ENCODE measurements at places on chromosomes 2 and 18. TPM values are rescaled to one million over a fixed set of nuclear protein-coding genes. Genes with fewer than 3 reads are reported as not detected.

Gene CFLAR
- 58.5 TPM for total RNA-seq

DNA sequence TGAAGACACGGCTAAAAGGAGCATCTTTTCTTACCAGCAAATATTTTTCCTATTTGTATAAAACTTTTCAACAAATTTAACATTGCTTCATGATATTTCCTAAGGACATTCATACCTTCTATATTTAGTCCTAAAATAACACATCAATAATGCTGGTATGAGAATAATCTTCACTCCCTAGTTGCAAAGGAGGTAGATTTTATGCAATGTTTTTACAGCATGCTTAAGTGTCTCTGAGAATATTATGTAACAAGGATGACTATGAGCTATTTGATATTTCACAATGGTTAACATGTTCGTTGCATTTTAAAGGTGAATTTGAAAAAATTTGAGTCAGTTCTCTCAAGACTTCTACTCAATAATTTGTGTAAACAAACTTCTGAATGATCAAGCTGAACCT is 506.7 kb downstream of the NUP35 start:
- H3K36me3 ChIP-seq: no peaks in the 10 kb centered on the region
- no peak overlapping the region for H3K27ac ChIP-seq
- no peak overlapping the region for H3K4me3 ChIP-seq

GRCh38 chr18:13918898-13919297 is 3.6 kb upstream of the MC2R start:
- no peak overlapping the region for H3K27ac ChIP-seq
- H3K36me3 ChIP-seq: no peaks in the 10 kb centered on the region
- H3K4me3 ChIP-seq: no peak overlapping the region
- no peak for DNase-seq
- H3K4me1 ChIP-seq: no peaks in the 10 kb centered on the region

- no peaks in the 10 kb centered on the region for H3K36me3 ChIP-seq
- H3K27ac ChIP-seq: no peak overlapping the region
- H3K4me1 ChIP-seq: peaks cover 41% of the 10 kb centered on the region
- no peak overlapping the region for H3K4me3 ChIP-seq
- no peaks in the 10 kb centered on the region for H3K27me3 ChIP-seq
- no peak for DNase-seq
Measured at GRCh38 chr2:8138923-8139667, 542.8 kb upstream of the ID2 start.

DNA sequence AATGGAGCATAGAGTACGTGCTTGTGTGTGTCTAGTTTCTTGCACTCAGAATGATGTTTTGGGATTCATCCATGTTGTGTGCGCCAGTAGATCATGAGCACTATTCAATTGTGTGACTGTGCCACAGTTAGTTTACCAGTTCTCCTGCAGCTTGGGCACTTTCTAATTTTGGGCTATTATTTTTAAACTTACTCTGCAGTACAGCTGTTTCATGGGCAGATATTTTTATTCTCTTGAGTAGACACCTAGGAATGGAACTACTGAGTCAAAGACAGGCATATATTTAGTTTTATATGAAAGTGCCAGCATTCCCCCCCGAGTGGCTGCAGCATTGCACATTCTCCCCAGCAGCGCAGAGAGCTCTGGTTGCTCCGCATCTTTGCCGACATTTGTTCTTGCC is 74.8 kb downstream of the IL1R2 start:
- H3K27me3 ChIP-seq: no peaks in the 10 kb centered on the region
- H3K27ac ChIP-seq: no peak overlapping the region
- H3K36me3 ChIP-seq: no peaks in the 10 kb centered on the region
- DNase-seq: no peak
- H3K4me3 ChIP-seq: no peak overlapping the region

GRCh38 chr2:1606046-1606400 is 138.3 kb downstream of the PXDN start:
- H3K4me3 ChIP-seq: no peak overlapping the region
- no peaks in the 10 kb centered on the region for H3K36me3 ChIP-seq
- peaks cover 10% of the 10 kb centered on the region for H3K4me1 ChIP-seq

Gene LOXHD1
- not detected for total RNA-seq

- H3K27me3 ChIP-seq: no peaks in the 10 kb centered on the region
- no peak for DNase-seq
- H3K27ac ChIP-seq: no peak overlapping the region
- no peak overlapping the region for H3K4me3 ChIP-seq
- peaks cover 5% of the 10 kb centered on the region for H3K4me1 ChIP-seq
Measured at GRCh38 chr18:45997700-45998151, 30.6 kb upstream of the EPG5 start.

Gene RAB10
- total RNA-seq: 143 TPM

Gene IL36A
- not detected for total RNA-seq

Gene SPDYA
- 1.3 TPM for total RNA-seq

Gene ACTG2
- total RNA-seq: 4.2 TPM

Gene RPRM
- 7.3 TPM for total RNA-seq

DNA sequence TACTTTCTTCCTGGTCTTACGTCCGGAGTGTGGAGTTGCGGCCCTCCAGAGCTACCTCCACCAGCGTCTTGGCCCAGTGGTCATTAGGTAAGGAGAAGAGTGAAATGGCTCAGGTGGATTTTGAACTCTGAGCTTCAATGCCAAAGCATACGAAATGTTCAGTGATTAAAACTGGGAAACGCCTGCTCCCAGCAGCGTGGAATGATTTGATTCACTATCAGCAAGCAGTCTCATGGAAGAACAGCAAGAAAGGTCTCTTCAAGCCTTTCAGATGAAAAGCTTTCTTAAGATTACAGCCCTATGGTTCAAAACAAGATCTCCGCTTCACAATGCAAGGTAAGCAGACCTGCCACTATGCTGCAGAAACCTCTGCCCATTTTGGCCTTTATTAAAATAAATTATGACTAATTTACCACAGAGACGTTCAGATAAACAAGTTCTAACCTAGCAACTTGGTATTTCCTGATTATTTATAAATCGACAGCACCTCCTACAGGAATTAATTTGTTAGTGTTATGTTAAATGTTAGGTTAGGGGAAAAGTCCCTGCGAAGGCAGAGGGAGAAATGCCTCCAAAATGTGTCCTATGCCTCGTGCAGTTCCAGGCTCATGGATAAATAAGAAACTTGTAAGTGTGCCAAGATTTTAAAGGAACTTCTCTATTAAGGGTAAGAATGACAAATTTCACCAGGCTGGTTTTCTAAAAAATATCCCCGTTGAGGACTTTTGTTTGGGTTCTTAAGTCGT is 10.1 kb downstream of the SP9 start:
- peaks cover 25% of the 10 kb centered on the region for H3K4me1 ChIP-seq
- peaks cover 63% of the 10 kb centered on the region for H3K27me3 ChIP-seq
- H3K27ac ChIP-seq: no peak overlapping the region

GRCh38 chr18:79548986-79549637 is 130.5 kb upstream of the CTDP1 start:
- no peak for DNase-seq
- no peaks in the 10 kb centered on the region for H3K36me3 ChIP-seq
- no peak overlapping the region for H3K27ac ChIP-seq
- no peaks in the 10 kb centered on the region for H3K27me3 ChIP-seq

- no peak overlapping the region for H3K27ac ChIP-seq
- no peak overlapping the region for H3K4me3 ChIP-seq
- no peak for DNase-seq
- H3K4me1 ChIP-seq: peaks cover 16% of the 10 kb centered on the region
- H3K27me3 ChIP-seq: peaks cover 13% of the 10 kb centered on the region
- no peaks in the 10 kb centered on the region for H3K36me3 ChIP-seq
Measured at GRCh38 chr18:24875286-24875685, 414.8 kb downstream of the HRH4 start.

DNA sequence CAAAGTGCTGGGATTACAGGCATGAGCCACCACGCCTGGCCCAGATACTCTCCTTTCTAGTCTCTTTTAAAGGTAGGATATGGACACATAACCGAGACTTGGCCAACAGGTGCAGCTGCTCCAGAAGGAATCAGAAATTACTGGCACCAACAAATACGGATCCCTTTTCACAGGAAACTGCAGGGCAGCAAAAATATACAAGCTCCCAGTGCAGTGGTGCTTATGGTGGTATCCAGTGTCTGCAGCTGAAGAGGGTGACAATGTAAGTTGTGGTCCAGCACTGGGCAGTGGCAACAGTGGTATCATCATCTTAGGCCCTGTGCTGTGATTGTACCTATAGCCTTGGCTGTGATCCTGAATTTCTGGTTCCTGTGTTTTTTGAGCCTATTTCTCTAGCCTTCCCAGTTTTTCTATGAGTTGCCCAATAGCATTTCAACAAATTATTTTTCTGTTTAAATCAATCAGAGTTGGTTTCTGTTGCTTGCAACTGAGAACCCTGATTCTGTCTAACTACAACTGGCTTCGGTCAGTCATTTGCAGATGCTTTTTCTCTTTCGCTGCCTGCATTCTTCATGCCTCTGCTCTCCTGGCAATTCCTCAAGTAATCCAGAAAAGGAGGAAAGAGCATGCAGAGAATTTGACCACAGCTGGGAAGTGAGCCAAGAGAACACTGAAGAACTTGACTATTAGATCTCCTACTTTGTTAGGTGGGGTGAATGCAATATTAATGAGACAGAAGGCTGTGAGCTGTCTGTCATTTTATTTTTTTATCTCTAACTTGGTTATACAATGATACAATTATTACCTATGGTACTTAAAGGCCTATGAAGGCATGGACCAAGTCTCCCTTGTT is 30.8 kb upstream of the EML4 start:
- no peak for DNase-seq
- H3K27me3 ChIP-seq: no peaks in the 10 kb centered on the region
- no peak overlapping the region for H3K27ac ChIP-seq
- H3K4me1 ChIP-seq: peaks cover 52% of the 10 kb centered on the region
- peak overlapping the region; percentile 47 for H3K4me3 ChIP-seq
- H3K36me3 ChIP-seq: no peaks in the 10 kb centered on the region

Gene VWA3B
- 4.1 TPM for total RNA-seq
